ENCODE measurements at places on chromosomes 12 and 14. TPM values are rescaled to one million over a fixed set of nuclear protein-coding genes. Genes with fewer than 3 reads are reported as not detected.

Gene ETFBKMT
- total RNA-seq: 1.2 TPM

Gene SYT1
- total RNA-seq: 0.96 TPM

Gene FGF6
- not detected for total RNA-seq

Gene C14orf180
- total RNA-seq: not detected

Gene TPH2
- not detected for total RNA-seq

Gene SYNDIG1L
- not detected for total RNA-seq

Gene KRT74
- not detected for total RNA-seq

Gene ZFYVE1
- 6.6 TPM for total RNA-seq

Gene MAP4K5
- 58.1 TPM for total RNA-seq

Gene RACGAP1
- total RNA-seq: 16.0 TPM

Gene VRTN
- total RNA-seq: not detected

Gene RALGAPA1
- 36.0 TPM for total RNA-seq

Gene POU6F1
- 0.64 TPM for total RNA-seq

Gene NEUROD4
- not detected for total RNA-seq

Measured in tracheal epithelial cell (primary cell).